ENCODE measurements at places on chromosomes 16 and 17. TPM values are rescaled to one million over a fixed set of nuclear protein-coding genes. Genes with fewer than 3 reads are reported as not detected.

The RASD1 gene
- total RNA-seq: 1.8 TPM

The LGALS9 gene
- total RNA-seq: 0.17 TPM

The MT1A gene
- not detected for total RNA-seq

The RETREG3 gene
- total RNA-seq: 97.7 TPM

The CAPNS2 gene
- 3.2 TPM for total RNA-seq

The ZNRF1 gene
- 32.0 TPM for total RNA-seq

Measured in mammary epithelial cell (primary cell).